Adipocyte (in vitro differentiated cells): ENCODE measurements at places on chromosomes 3 and 15.

- no peak for DNase-seq
Measured at GRCh38 chr15:85690561-85691231, 104.0 kb downstream of the KLHL25 start.

GRCh38 chr3:3068358-3068881 lies 41.8 kb downstream of the IL5RA start:
- DNase-seq, result no peak

DNA sequence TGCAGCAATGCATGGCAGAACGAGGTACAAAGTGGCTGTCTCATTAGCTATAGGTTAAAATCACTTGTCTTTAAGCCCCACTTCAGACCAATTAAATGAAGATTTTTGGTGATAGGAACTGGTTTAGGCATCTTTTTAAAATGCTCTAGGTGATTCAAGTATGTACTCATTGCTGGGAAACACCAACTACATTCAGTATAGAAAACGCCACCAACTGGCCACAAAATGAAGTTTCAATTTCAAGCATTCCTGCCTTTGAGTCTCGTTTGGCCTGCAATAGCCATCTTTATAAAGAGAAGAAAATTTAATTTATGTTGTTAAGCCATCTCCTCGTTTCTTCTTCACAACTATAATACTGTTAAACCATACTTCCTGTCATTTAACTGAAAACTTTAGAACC lies 587.9 kb downstream of the GBE1 start:
- DNase-seq, result no peak

- no peak for DNase-seq
Measured at GRCh38 chr3:87766721-87767120, 292.1 kb downstream of the CGGBP1 start.

GRCh38 chr3:40045051-40045450 lies 235.6 kb downstream of the MYRIP start:
- DNase-seq, result no peak

DNA sequence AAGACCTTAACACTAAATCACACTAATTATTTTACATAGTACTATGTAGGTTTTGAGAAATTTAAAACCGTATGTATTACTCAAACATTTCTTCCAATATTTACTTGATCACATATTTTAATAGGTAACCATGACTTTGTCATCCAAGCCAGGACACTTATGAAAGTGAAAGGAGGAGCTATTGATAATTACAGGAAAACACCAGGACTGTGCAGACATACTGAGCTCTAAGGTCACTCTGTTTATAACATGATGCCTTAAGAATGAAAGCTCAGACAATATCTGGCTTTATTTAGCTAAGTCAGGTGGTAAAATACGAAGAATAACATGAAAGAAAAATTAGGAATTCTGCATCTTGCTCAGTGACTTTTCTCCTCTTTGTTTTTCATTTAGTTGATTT lies 216.0 kb upstream of the NANOGP8 start:
- no peak for DNase-seq

- no peak for DNase-seq
Measured at GRCh38 chr3:194964809-194965208, 279.1 kb downstream of the FAM43A start.

DNA sequence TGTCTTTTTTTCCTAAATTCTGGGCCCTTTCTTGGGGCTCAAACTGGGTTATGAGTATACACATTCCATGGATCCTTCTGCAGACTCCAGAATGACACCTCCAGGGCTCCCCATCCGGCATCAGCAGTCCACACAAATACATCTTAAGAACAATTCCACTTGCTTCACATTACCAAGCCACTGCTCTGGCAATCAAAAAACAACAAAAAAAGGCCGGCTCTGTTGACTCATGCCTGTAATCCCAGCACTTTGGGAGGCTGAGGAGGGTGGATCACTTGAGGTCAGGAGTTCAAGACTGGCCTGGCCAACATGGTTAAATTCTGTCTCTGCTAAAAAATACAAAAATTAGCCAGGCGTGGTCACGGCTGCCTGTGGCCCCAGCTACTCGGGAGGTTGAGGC lies 49.9 kb upstream of the LPP start:
- peak; percentile 36 for DNase-seq

- DNase-seq, result no peak
Measured at GRCh38 chr3:46516521-46516920, 18.7 kb downstream of the RTP3 start.

- DNase-seq, result no peak
Measured at GRCh38 chr3:109242187-109242523, 74.2 kb downstream of the DPPA2 start.

DNA sequence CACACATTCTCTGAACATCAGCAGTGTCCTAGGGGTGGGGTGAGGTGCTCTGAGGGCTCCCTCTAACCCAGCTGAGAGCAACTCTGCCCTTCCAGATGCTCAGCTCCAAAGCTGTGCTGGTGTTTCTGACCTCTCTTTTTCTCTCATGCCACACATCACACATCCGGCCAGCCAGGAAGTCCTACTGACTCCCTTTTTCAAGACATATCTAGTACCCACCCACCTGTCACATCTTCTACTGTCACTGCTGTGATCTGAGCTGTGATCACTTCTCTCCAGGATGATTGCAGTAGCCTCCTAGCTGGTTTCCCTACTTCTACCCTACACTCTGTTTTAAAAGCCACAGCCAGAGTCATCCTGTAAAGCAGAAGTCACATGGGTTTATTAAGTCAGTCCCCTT lies 30.2 kb upstream of the MASP1 start:
- DNase-seq, result no peak

- no peak for DNase-seq
Measured at GRCh38 chr3:14267976-14268375, 89.4 kb downstream of the LSM3 start.

DNA sequence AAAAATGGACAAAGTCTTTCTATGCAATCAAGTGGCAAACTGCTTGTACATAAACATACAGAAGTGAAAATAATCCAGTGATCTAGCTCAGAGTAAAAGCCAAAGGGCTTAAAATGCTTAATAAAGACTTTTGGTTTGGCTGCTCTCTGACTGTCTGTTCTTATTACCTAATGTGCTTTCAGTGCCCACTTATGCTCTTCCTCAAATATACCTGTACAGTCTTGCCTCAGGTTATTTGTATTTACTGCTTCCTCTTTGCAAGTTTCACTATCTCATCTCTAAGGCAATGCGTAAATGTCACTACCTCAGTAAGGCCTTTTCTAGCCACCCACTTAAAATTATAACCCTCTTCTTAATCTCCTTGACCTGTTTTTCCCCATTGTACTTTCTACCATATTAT lies 171.8 kb downstream of the EPHA6 start:
- no peak for DNase-seq

GRCh38 chr15:49979705-49980382 lies 139.2 kb downstream of the ATP8B4 start:
- no peak for DNase-seq

DNA sequence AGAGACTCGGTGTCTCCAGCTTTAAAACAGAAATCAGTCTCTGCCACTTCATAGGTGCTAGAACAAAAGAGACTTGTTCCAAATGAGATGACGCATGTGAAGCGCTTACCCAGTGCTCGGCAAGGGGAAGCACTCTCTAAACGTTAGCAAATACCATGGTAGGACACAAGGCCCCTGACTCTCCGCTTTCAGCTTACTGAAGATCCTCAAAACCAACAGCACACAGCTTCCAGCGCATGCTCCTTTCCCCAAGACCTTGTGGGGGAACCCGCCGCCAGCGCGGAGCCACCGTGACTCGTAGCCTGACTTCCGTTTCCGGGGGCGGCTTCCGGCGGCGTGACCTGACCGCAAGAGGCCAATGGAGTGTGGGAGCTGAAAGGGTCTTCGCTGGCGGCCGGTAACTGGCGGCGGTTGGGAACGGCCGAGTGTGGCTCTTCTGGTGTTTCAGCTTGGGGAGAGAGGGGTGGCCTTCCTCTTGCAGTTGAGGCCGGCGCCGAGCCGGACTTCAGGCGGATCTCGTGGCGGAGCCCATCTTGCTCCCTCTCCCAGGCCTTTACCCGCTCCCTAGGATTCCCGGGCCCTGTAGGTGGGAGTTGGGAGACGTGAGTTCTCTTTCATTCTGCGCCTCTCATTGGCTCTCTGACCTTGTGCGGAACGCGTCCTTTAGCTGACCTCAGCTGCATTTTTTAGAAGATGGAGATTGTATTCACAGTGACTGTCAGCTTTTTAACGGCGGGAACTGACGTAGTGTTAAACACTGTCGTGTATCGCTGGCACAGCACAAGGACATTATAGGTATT lies at the start of gene THUMPD3:
Gene THUMPD3, plus strand, starts transcription at position 324 of the 800 bp plus-strand sequence. CDS start 2,015 bp downstream, outside the sequence.
- peak; percentile 94 for DNase-seq

- DNase-seq, result peak; percentile 56
Measured at GRCh38 chr3:43389388-43390254, 103.3 kb downstream of the SNRK start.
